T follicular helper cell (primary cell): ENCODE measurements at places on chromosomes 4 and X.

DNA sequence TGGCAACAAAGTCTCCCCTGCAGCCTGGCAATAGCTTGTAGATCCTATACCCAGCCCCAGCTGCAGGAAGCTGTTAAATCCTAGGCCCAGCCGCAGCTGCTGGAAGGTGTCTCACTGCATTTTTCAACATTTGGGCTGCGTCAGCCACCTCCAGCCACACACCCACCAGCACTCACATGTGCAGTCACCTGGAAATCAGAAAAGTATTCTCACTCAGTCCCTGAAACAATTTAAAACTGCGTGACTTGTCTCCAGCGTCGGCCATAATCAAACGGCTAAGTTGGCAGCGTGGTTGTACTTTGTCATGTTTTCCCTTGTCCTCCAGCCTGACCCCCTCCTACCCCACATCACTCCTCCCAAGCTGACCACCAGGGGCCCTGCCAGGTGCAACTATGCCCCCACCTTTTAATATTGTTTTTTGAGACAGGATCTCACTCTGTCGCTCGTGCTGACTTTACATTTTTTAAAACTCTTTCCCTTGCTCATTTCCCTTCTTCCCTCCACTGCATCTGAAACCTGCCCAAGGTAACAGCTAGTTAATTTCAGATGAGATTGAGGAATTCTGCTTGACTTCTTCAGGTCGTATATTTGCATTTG is 97.2 kb upstream of the FRG1 start:
- DNase-seq: no peak

- no peak for DNase-seq
Measured at GRCh38 chr4:127311924-127312323, 320.8 kb upstream of the INTU start.

- DNase-seq: no peak
Measured at GRCh38 chr4:132646186-132646585, 502.9 kb upstream of the PCDH10 start.

GRCh38 chr4:72208421-72209075 is 176.7 kb downstream of the NPFFR2 start:
- no peak for DNase-seq

DNA sequence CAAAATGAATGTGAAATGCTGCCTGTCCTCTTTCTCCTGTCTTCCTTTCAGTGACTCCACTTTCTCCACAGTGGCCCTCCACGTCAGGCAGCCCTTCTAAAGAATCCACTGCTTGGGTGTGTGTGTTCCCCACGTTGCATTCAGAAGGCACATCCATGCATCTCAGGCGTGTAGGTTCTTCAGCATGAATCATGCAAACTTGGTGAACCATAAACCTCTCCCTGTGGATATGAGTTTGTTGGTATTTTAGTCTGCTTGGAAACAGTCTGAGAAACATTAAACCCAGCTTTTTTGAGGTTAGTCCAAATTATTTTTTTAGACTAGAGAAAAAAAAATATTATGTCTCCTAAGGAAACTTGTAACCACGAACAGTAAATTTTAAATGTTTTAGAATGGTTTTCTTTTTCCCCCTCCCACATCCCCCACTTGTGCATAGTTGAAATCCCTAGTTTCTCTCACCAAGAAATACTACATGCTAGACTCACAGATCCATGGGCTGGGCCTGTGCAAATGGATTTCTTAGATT is 251.6 kb downstream of the CBR4 start:
- no peak for DNase-seq

DNA sequence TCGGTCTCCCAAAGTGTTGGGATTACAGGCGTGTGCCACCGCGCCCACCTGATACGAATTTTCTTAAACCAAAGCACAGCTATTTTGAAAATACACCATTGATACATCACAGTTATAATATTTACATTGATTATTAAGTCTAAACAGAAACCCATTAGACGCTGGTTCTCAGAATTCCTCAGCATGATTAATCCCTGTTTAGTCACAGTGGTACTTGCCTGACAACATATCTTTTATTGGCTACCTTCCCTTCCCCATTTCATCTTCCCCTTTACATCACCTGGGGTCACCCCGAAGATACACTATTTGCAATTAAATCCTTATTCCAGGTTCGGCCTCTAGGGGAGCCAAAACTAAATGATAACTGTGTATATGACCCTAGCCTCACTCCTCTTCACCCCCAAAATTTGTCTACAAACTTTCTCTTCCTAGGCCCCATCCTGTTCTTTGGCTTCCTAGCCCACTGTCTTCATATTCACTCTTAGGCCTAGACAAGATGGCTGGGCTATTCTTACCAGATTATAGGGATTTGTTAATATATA is 36.8 kb upstream of the IL1RAPL1 start:
- no peak for DNase-seq

GRCh38 chr4:61214680-61215079 is 14.6 kb downstream of the ADGRL3 start:
- no peak for DNase-seq

DNA sequence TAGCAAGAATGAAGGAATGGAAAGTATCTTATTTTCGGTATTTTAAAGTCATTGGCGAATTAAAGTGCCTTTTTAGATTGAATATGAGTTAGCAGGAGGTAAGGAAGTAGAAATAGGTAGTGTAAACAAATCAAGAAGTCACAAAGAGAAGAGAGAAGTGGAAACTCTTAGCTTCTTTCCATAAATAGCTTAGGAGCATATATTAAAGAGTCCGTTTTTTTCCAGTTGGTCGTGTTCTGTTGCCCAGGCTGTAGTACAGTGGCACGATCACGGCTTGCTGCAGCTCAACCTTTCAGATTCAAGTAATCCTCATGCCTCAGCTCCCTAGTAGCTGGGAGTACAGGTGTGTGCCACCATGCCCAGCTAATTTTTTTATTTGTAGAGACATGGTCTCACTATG is 56.4 kb downstream of the UBE2K start:
- DNase-seq: no peak

DNA sequence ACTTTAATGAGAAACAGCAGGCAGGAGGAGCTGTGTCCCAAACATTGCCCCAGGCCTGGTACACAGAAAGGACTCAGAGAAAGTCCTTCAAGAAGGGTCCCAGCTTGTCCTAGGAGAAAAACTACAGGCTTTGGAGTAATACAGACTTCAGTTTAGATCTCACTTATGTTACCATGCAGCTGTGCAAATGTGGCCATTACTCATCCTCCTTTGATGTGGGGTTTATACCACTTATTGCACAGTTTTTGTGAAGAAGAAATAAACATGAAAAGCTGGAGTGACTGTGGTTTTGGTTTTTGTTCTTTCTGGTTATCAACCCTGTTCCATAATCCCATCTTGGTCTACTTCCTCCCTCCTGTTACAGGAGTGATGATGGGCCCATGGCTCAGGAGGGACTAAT is 8.1 kb upstream of the CYTL1 start:
- no peak for DNase-seq

GRCh38 chr4:141660880-141661279 is 24.5 kb downstream of the IL15 start:
- no peak for DNase-seq

- no peak for DNase-seq
Measured at GRCh38 chrX:96538104-96538725, 146.4 kb upstream of the DIAPH2 start.

DNA sequence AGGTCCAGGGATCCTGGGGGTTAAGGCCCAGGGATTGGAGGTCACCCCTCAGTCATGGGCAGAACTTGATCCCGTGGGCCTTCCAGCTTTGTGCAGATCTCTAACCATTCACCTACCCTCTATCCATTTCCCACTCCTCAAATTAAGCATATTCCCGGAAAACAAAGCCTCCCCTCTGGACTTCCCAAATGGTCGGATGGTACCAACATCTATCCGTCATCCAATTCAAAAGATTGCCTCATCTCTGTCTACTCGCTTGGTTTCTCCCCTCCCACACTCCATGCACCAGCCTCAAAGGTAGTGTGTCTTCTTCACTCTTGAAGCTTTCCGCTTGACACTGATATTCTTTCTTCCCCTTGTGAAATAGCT is 473 bp upstream of the BCLAF3 start:
- DNase-seq: no peak
